ENCODE measurements at places on chromosomes 6 and 20.

- DNase-seq = no peak
These were observed 49.4 kb downstream of the PYGB start for GRCh38 chr20:25297141-25297905.

GRCh38 chr6:166626177-166627032 lies 646 bp downstream of the RPS6KA2 start:
- peak; percentile 63 for DNase-seq

DNA sequence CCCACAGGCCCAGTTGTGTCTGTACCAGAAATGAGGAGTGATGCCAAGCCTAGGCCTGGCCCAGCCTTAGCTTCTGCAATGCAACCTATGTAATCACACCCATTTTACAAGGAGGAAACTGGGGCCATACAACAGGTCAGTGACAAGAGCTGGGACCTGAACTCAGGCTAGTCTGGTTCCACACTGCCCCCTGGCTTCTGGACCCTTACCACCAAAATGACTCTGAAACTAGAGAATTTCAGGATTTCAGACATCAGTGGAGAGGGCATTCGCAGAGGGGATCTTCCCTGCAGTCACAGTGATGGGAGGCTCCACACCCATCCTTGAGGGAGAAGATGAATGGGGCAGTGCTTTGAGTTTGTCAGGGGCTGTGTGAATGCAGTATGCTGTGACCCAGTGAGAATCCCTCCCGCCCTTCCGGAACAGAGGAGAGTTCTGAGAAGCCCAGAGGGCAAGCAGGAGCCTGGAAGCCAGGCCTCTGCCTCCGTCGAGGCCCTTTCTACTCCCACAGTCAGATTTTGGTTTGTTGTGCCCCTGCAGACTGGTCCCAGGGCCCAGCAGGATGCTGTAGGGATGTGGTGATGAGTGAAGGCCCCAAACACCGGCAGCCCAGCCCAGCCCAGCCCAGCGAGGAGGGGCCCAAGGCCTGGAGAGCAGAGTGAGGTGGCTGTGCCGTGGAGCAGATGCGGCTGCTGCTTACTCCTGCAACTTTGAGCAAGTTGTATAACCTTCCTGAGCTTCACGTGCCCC lies 48.1 kb upstream of the MYL9 start:
- no peak for DNase-seq

- DNase-seq = no peak
These were observed 70.8 kb upstream of the ATXN1 start for GRCh38 chr6:16832043-16832567.

- no peak for DNase-seq
These were observed 168.6 kb downstream of the GMPR start for GRCh38 chr6:16406966-16407365.

- peak; percentile 37 for DNase-seq
These were observed 41.1 kb upstream of the OSTM1 start for GRCh38 chr6:108115598-108116058.

- no peak for DNase-seq
These were observed 88.4 kb upstream of the BMP2 start for GRCh38 chr20:6679086-6679485.

GRCh38 chr20:3660262-3661059 lies 2.7 kb downstream of the GFRA4 start:
- no peak for DNase-seq

DNA sequence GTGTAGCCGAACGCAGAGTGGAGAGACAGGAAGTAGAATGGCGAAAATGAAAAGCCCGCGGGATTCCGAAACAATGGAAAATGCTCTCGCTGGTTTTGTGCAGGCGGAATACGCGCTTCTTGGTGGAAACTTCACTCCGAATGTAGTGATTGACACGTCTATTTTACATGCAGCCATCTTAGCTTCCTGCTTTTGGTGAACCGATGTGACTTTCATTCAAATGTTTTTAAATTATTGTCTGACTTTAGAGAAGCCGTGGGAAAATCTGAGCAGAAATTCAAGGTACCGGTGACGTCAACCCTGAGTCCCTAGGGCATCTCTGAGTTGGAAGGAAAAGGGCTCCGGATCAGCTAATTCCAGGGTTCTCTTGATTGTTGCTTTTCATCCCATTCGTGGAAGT lies 11.4 kb downstream of the GPX5 start:
- DNase-seq = peak; percentile 14

GRCh38 chr6:9943986-9944385 lies 470.9 kb downstream of the TFAP2A start:
- no peak for DNase-seq

DNA sequence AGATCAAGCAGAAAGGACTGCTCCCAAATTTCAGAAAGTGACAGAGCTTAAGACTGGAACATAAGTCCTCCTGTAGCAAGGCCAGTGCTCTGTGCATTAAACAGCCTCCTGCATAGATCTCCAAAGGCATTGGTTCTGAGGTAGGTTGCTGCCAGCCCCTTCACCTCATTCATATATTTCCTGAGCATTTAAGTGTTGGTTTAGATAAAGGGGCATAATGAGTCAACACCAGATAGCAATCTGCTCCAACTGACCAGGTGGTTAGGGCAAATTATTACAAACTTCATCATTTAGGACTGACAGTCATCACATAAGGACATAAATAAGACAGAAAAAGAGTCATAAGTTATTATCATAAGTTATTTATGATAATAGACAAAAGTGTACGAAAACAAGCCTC lies 10.7 kb downstream of the PTPRK start:
- no peak for DNase-seq

- DNase-seq = no peak
These were observed 593 bp upstream of the COL9A3 start for GRCh38 chr20:62816031-62816883.

DNA sequence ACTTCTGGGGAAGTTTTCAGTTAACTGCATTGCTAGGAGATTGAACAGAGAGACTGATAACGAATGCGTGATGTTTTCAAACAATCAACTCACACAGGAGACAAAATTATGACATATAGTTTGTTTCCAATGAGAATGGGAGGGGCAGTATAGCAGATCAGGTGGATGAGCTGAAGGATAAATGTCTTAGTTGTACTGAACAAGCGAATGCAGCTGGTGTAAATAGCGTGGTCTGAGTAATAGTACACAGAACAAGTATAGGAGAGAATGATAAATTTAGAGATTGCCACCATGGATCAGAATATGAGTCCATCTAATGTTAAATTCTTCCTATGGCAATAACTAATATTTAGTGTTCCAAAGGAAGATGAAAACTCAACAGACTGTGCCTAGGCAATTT lies 858.6 kb downstream of the EYS start:
- DNase-seq = no peak

GRCh38 chr6:70225055-70225454 lies 77.8 kb downstream of the COL9A1 start:
- no peak for DNase-seq

DNA sequence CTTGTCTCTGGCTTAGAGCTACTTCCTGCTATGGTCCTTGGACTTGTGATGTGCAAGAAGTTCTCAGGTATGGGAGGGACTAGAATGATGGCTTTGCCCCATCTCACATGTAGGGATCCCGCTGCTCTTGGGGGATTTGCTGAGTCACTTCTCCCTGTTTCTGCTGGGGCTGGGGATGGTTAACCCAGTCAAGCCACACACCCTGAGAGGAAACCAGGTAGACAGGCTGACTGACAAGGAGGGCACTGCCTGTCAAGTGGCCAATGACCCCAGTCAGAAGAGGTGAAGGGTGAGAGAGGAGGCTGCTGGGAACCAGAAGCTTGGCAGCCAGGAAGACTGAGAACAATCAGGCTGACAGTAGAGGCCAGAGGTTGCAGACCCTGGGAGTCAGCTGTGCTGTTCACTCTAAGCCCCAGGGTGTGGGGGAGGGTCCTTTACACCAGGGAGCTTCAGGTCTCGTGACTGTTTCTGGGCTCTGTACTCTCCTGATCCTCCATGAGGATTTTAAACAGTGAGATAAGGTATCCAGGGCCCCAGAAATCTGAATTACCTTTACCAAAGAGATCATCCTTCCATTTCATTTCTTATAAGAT lies 34.6 kb downstream of the HLA-F start:
- DNase-seq = no peak

GRCh38 chr6:54981276-54981609 lies 134.7 kb downstream of the FAM83B start:
- DNase-seq = no peak

GRCh38 chr20:6864740-6865139 lies 97.3 kb downstream of the BMP2 start:
- no peak for DNase-seq

- DNase-seq = no peak
These were observed 11.2 kb downstream of the TFEB start for GRCh38 chr6:41724228-41724580.

- DNase-seq = no peak
These were observed 35.7 kb upstream of the POPDC3 start for GRCh38 chr6:105215506-105215905.

DNA sequence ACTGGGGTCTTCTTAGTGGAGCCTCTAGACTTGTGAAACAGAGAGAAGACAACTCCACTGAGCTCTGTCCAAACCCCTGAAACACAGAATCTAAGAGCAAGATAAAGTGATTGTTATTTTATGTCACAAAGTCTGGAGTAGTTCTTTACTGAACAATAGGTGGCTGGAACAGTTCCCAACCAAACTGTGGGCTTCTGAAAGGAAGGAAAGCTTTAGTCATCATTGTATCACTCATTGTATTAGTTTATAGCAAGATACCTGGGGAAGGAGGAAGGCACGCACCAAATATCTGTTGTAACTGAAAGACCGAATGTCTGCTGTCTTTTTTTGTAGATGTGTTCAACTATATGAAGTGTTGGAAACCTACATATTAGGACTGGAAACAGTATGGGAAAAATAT lies 284.9 kb upstream of the TBX18 start:
- DNase-seq = peak; percentile 27

DNA sequence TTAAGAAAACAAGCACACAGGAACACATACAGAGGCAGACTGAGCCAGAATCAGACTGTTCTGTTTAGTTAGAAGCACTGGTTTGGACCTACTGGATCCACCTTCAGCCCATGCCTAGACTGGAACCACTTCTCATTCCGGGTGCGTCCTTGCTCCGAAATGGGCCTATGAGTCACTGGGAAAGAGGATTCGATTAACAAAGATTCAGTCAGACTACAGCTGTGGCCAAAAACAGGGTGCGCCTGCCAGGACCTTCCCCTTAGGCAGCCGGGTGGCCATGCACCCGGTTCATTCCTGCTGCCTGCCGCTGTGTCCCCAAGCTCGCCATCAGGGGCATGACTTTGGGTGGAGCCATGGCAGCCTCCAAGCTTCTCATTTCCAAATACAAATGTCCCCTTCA lies 14.5 kb upstream of the KCNK5 start:
- DNase-seq = no peak

GRCh38 chr6:24935366-24936152 lies at the start of gene RIPOR2:
Gene RIPOR2 (minus strand): TSS chr6:24935960. CDS start chr6:24935898, 62 bp downstream.
- no peak for DNase-seq

DNA sequence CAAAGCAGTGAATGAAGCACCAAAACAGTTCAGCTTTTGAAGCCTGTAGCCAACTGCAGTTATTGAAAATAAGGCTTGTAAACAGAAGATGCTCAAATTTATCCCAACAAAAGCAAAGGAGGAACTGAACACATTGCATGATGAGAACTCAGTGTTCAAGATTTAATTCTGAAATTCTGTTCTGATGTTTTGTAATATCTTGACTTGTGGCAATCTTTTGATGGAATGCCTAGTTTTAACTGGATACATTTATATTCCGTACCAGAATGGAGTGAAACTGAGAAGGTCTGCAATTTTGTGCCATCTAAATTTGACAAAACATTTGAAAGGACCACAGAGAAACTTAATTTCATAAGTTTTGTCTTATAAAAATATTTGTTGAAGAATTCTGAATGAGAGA lies 17.5 kb downstream of the FYN start:
- no peak for DNase-seq

DNA sequence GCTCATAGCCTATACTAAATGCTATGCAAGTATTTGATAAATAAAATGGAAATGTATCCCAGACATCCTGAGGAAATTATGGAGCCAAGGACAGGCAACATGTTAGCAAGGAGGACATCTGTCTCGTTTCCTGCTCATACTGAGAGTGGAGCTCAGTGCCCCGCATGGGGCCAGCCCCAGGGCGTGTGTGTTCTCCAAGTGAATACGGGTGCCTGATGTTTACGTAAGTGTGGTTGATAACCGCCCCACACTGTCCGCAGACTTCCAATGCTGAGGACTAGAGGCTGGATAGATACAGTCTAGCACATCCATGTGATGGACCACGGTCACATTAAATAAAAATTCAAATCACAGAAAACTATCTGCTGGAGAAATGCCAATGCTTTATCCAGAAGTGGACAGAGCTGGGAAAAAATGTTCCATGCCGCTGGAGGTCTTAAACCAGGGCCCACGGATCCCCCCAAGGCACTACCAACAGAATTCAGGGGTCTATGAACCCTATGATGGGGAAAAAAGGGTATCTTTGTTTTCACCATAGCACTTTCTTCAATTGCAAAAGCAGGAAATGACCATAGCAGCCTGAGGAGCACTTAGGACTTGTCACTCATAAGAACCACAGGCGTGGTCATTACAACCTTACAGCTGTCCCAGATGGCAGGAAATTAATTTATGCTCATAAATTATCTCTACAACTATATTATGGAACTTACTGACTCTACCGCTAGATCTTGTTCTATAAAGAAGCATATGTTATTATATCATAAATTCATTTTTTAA lies 24.9 kb downstream of the TGM2 start:
- DNase-seq = no peak

DNA sequence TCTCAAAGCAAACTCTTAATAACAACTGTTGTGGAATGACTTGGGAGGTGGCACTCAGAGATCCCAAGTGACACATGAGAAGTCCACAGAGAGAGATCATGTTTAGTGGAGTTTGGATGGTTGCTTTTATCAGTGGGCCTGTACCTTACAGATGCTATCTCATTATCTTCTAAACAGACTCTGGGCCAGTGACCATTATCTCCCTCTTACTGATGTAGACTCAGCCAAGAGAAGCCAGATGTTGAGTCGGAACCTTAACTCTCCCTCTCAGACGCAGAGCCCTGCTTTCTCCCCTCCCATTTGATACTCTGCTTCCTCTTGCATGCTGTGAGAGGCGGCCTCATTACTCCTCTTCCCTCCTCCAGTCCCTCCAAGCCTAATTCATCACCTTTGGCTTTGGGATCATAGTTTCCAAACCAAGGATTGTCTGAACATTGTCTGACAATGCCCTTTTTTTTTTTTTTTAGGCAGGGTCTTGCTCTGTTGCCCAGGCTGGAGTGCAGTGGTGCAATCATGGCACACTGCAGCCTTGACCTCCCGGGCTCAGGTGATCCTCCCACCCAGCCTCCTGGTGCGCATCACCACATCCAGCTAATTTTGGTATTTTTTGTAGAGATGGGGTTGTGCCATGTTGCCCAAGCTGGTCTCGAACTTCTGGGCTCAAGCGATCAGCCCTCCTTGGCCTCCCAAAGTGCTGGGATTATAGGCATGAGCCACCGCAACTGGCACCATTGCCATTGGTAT lies 4.5 kb upstream of the DDR1 start:
- DNase-seq = no peak
